ENCODE measurements at places on chromosomes 4 and X.

DNA sequence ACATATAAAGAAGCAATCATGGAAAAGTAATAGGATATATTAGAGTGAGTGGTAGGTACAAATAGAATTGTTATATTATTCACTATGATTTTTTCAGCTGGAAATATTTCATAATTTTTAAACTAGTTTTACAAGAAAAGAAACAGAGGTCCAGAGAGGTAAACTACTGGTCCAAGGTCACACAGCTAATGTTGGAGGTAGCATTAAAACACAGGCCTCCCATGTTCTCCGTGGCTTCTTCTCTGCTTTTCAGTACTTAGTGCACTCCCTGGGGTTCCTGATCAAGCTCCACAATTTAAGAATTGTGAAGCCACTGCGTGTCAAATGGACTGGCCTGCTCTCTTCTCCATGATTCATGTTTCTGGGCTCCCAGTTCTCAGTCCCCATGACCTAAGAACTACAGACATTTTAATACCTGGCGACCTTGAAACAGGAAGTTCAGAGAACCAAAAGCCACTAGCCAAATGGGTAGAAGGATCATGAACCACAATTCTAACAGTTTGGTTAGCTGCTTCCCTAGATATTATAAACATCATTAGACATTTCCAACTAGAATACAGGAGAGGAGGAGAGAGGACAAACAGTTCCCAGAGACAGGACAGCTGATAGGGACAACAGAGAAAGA is 172.0 kb upstream of the KLF3 start:
- no peak for DNase-seq

DNA sequence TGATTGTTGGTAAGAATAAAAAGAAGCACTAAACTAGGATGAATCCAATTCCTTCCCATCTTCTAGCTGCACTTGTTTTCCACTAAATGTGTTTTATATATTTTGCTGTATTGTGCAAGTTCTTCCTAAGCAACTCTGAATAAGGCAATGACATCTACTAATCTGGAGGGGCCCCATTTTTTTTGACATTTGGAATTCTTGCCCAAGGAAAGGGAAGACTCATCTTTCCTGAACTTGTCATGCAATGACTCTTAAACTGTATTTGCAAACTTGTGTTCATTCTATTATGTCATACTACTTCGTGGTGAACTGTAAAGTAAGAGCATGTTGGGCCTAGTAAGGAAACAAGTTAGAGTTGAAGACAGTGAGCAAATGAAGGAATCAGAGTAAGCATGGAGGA is 45.9 kb downstream of the FREM3 start:
- no peak for DNase-seq

- no peak for DNase-seq
Observed at GRCh38 chrX:103538728-103539127, 19.4 kb upstream of the RAB40A start.

DNA sequence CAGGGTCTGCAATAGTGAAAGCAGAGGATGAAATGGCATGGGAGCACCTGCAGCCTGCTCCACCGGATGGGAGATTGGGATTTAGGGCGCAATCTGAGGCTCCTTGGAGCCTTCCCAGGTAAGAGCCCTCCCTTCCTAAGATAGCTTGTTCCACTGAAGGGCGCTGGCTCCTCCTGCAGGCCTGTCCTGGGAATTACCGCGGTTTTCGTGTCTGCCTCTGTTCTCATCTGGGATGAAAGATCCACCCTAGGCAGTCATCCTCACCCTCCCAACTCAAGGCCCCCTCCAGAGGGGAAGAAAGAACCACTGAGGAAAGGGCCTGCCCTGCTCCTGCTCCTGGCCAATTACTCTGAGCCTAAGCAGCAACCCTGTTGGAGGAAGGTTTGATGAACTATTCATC is 547.5 kb downstream of the SMARCA1 start:
- DNase-seq = no peak

DNA sequence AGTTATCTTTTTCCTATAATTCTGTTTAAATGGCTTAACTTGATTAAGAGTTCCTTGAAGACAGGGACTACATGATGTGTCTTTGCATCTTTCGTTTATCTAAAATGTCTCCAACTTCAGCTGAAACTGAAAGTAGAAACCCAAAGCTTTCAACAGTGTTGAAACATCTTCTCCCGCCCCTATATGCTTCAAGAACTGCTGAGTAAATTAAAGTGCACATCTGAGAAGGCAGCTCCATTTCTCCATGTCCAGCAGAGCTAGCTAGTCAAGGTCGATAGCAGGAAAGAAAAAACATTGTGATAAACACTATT is 185.7 kb upstream of the TBL1X start:
- no peak for DNase-seq

GRCh38 chr4:15689540-15689939 is 7.9 kb downstream of the FAM200B start:
- DNase-seq = no peak

DNA sequence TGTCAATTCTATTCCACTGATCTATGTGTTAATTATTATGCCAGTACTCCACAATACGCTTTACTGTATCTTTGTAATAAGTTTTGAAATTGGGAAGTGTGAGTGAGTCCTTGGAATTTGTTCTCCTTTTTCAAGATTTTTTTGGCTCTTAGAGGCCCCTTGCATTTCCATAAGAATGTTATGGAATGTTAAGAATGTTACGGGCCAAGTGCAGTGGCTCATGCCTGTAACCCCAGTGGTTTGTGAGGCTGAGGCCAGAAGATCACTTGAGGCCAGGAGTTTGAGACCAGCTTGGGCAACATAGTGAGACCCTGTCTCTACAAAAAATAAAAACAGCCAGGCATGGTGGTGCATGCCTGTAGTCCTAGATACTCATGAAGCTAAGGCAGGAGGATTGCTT is 167.6 kb upstream of the CXorf66 start:
- no peak for DNase-seq

GRCh38 chrX:26138274-26138673 is at the start of gene MAGEB18:
Gene MAGEB18, plus strand, starts transcription at chrX:26138343. Its CDS starts 643 bp downstream, at chrX:26138986.
- no peak for DNase-seq

DNA sequence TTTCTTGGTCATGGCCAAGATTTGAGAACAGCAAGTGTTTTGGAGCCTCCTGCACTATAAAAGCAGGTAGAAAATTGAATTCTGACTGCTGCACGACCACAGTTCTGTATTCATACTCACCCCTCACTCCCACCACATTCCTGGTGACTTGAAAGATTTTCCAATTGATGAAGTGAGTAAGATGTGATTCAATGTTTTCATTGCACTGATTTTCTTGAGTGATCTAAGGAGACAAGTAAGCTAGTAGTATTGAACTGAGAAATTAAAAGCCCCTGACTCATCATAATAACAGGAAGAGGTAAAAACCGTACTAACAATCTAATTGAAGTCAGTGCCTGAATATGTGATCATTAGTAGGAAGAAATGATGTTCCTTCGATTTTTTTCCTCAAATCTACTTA is 6.1 kb upstream of the SEC24D start:
- DNase-seq = no peak

GRCh38 chr4:135917011-135917410 is 1615.3 kb downstream of the PCDH18 start:
- DNase-seq = no peak

- DNase-seq = no peak
Observed at GRCh38 chr4:189265515-189265914, 675.2 kb upstream of the FRG1 start.

GRCh38 chrX:55028040-55028439 is 2.7 kb downstream of the ALAS2 start:
- DNase-seq = no peak

GRCh38 chrX:127879585-127879984 is 172.6 kb downstream of the ACTRT1 start:
- DNase-seq = no peak

- DNase-seq = no peak
Observed at GRCh38 chr4:175413561-175413960, 398.5 kb downstream of the GPM6A start.

- no peak for DNase-seq
Observed at GRCh38 chr4:31246856-31247255, 526.7 kb downstream of the PCDH7 start.

DNA sequence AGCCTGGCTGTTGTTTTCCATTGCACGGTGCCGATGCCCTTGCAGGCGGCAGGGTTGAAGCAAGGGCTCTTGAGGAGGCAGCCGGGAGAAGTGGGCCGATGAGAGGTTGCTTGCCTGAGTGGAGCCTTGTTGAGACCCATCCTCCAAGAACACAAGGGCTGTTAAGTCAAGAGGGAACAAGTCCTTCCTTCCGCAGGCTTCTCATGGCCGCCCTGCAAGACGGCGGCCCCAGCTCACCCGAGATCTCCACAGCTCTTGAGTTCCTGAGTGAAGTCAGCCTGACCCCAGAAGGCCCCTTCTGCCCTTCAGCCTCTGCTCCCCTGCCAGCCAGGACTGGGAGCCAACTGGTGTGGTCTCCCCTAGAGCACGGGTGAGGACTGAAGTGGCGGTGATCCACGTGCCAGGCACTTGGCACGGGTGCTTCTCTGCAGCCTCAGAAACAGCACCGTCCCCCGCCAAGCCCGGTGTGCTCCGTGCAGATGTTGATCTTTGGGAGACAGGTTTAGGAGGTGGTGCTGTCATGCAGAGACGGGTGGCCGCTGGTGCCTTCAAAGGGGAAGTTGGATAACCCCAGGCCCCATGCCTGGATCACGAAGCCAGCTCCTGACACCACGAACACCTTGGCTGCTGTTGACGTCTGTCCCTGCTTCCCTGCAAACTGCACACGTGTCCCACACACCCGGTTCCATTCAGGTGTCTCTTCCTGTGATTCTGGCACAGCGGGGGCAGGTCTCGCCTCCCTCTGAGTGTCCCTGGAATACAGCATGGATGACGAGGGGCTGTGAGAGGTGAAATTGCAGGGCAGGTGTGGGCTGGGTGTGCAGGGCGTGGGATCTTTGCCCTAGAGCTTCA is 164.4 kb upstream of the PSAPL1 start:
- no peak for DNase-seq

DNA sequence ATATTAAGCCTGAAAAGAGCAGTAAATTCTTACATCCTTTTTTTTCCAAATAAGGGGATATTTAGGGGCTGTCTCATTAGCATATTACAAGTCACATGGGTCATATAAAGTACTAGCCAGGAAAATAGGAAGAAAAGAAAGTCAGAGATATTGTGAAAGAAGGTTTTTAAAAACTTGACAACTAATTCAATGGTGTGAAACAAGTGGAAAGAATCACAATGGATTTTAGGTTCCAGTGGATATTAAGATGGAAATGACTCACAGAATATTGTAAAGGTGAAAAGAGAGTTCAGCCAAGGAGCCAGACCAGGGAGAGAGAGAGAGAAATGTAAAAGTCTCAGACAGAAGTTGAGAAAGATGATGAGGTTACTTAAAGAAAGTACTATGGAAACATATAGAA is 297.2 kb downstream of the IQCM start:
- no peak for DNase-seq

DNA sequence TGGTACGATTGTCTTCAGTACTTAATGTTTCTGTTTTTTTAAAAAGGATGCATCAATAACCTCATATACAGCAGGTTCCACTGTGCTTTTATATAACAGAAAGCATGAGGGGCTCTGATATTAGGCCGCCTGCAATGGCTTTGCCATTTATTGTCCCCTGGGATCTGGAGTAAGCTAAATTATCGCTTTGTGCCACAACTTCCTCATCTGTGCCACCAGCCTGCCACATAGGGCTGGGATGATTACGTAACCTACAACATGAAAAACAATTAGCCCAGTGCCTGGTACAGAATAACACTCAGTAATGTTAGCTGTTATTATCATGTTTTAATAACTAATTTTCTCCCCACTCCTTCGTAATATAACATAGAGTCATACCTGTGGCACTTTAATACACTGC is 65.5 kb upstream of the TRIM2 start:
- DNase-seq = no peak

- no peak for DNase-seq
Observed at GRCh38 chr4:129603241-129603931, 507.4 kb downstream of the C4orf33 start.

DNA sequence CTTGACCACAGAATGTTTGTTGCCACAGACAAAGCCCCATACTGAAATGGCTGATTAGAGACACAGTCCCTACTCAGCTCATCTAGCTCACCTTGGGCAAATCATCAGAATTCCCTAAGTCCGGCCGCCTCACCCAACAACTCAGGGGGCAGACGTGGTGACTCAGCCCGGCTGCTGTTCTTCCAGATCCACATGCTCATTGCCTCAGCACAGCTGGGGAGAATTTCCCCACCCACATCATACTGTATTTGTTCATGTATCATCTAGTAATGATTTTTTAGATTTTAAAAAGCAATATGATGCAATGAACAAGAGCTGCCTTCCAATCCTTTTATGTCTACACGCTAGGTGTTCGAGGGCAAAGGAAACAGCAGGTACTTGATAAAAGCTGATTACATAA is 333.8 kb upstream of the TENM3 start:
- DNase-seq = no peak

DNA sequence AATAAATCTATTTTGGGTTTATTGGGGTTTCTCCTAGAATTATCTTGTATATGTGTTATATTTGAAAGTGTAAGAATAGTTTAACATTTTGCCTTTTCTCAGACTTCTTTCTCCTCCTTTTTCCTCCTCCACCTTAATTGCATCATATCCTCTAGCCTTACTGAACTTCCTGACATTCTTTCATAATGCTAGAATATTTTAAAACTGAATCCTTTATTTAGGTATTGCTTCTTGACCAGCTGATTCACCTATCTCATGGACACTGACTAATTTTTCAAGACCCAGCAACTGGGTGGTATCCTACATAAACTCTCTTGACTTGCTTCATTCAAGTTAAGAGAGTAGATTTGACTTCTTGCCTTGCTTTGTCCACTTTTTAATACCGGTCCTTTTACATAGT is 1508.9 kb downstream of the STIM2 start:
- no peak for DNase-seq

GRCh38 chr4:140237616-140238350 is 83.8 kb upstream of the MAML3 start:
- no peak for DNase-seq

- no peak for DNase-seq
Observed at GRCh38 chr4:8171984-8172924, 13.6 kb upstream of the ABLIM2 start.

GRCh38 chr4:25441519-25442117 is 64.6 kb downstream of the ANAPC4 start:
- DNase-seq = no peak

- DNase-seq = no peak
Observed at GRCh38 chrX:107168257-107168656, 38.0 kb downstream of the NUP62CL start.

- DNase-seq = no peak
Observed at GRCh38 chr4:157655096-157655809, 434.7 kb downstream of the GRIA2 start.

- no peak for DNase-seq
Observed at GRCh38 chr4:80072228-80072743, 743 bp downstream of the ANTXR2 start.

GRCh38 chr4:127309369-127310102 is 323.2 kb upstream of the INTU start:
- DNase-seq = no peak
